ENCODE measurements at places on chromosomes 1 and 21.

DNA sequence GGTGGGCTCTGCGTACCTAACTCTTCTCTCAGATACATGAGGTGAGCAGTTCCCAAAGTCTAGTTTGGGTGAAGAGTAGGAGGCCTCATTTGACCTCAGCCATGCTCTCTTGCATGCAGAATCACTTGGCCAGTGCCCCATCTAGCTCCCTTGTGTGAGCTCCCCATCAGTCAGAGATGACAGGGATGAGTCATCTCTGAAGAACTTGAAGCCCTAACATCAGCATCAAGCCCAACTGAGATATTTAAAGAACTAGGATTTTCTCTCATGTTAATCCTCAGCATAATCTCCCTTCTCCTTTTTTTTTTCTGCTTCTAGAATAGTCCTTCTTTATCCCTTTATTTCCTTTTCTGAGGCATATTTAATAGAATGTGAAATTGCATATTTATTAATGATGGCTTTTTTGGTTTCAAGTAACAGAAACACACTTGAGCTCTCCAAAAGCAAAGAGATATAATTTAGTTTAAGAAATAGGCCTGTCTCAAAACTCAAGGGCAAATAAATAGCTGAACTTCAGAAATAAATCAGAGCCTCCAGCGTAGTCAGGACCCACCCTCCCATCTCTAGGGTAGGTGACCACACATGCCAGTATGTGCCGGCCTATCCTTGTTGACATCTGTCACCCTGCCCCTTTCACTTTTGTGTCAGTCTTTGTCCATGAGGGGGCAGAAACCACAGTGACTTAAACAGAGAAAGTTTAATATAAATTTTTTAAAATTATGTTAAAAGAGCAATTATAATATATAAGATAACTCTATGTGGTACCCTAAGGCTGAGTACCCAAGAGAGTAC is 112.3 kb downstream of the TSEN15 start:
- DNase-seq: no peak

- no peak for DNase-seq
Observed at GRCh38 chr1:44894591-44894990, 51.5 kb upstream of the PTCH2 start.

DNA sequence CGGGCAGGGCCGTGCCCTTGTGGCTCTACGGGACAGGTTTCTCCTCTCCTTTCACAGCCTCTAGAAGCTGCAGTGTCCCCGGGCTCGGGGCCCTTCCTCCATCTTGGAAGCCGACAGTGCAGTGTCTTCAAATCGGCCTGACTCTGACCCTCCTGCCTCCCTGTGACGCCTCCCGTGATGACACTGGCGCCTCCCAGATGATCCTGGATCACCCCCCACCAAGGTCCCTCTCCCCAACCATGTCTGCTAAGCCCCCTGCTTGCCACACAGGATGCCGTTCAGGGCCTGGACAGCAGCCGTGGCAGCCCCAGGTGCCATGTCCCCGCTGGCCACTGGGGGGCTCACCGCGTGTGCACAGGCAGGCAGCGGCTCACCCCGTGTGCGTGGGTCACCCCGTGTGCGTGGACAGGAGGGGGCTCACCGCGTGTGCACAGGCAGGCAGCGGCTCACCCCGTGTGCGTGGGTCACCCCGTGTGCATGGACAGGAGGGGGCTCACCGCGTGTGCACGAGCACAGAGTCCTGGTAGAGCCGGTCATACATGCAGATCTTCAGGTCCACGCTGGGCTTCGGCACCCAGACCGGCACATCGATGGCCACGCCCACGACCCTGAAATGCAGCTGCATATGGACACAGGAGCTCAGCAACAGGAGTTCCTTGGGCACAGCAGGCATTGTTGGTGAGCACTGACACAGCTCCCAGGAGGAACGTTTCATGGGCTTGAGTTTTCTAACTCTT is 24.9 kb upstream of the TMEM52 start:
- peak; percentile 39 for DNase-seq

- no peak for DNase-seq
Observed at GRCh38 chr1:116853680-116854402, 55.9 kb upstream of the PTGFRN start.

GRCh38 chr1:12148160-12148957 is 18.4 kb upstream of the TNFRSF1B start:
- no peak for DNase-seq

GRCh38 chr21:44397431-44398031 is 44.1 kb downstream of the TRPM2 start:
- no peak for DNase-seq

GRCh38 chr1:27574001-27574781 is 29.8 kb downstream of the AHDC1 start:
- DNase-seq: no peak

GRCh38 chr1:61446531-61446991 is 278.4 kb downstream of the TM2D1 start:
- no peak for DNase-seq

DNA sequence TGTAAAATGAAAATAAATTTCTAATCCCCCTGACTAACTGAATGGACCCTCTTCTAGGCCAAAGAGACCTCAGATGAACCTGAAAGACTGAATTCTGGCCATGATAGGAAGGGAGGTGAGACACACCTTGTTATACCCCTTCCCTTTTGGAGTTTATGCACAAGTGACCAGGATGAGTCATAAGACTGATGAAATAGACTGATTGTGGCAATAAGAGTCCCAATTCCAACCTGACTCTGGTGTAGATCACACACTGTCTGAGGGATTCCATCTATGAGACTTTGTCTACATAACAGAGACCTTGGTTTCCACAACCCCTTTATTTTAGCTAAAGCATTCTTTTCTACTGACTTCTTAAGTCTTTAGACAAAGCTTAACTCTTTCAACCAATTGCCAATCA is 13.5 kb upstream of the OR2G2 start:
- DNase-seq: no peak

DNA sequence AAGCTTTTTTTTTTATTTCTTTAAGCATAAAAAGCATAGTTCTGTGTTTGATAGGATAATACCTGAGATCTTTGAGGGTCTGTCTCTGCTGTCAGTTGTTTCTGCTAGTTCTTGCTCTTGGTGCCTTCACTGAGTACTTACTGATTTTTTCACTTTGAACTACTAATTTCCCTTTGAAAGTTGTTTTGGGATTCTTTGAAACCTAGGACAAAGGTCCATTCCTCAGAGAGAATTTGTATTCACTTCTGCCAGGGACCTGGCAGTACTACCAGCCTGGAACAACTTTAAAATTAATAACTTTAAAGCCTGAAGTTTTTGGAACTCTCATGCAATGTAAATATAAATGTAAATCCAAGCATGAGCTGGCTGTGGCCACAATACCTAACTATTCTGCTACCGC is 190.1 kb downstream of the TM2D1 start:
- DNase-seq: no peak

GRCh38 chr1:75616436-75617433 is 5.8 kb upstream of the SLC44A5 start:
- no peak for DNase-seq

GRCh38 chr1:172139196-172139595 is 281.3 kb upstream of the C1orf105 start:
- DNase-seq: no peak

DNA sequence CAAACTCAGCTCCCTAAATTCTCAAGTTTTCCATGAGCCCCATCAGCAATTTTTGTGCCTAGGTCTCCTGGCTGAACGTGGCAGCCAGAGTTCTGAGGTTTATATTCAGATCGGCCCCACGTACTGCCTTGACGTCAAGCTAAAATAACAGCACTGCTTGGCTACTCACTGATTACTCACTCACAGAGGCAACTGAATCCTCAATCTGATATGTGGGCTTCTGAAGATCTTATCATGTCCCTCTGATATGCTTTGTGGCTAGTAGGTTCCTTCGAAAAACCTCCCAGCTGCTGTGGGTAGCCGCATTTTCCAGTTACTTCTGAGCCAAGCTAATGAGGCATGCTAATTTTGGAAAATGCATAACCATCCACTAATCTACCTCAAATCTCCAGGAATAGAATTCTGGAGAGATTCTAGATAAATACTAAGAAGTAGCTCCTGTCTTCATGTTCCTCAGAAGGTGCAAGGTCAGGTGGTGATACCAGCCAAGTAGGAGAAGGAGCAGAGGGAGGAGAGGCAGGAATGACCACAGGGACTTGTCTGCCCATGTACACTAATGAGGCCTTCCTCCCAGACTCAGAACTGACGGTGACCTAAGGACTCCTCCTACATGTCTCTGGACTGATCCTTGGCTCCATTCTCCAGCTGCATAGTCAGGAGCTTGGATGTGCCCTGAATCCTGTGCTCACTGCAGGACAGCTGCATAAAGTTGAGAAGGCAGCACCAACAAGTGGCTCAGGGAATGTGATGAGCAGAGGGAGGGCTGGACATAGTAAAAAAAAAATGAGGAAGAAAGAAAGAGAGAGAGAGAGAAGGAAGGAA is 263.7 kb downstream of the TNR start:
- no peak for DNase-seq

DNA sequence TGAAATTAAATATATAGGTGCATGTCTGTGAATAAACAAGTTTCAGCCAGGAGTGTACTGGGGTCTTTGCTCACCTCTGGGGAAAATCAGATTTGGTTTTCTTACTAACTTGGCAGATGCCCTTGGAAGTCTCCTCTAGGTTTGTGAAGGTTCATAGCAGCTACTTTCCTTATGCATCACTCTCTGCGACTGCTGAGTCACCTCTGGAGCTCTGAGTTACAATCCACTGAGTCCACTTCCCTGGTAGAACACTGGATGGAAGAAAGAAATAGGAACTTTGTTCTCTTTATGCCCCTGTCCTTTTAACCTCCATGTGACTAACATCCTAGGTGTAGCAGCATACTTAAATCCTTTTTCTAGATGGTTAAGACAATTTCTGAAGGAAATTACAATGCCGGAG is 4.4 kb upstream of the FASLG start:
- no peak for DNase-seq

- DNase-seq: no peak
Observed at GRCh38 chr21:25857308-25858074, 122.7 kb downstream of the GABPA start.

GRCh38 chr1:43450251-43450941 is 3.3 kb downstream of the HYI start:
- no peak for DNase-seq

GRCh38 chr1:8782001-8782620 is 35.3 kb downstream of the RERE start:
- DNase-seq: no peak

GRCh38 chr1:91699339-91699974 is 186.5 kb downstream of the TGFBR3 start:
- DNase-seq: no peak

DNA sequence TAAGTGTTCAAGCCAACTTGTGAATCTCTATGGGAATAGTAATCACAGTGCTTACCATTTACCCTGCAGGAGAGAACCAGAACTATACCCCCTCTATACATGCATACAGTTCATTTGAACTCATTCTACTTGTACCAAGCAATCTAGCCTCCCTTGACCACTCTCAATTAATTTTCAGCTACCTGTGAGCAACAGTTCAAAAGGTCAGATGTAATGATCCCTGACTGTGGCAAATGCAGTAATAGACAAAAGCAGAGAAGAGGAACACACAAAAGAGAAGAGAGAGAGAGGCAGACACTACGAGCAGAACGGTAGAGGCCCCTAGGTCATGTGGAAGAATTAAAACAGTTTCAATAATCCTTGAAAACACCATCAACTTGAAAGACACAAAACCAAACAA is 52.8 kb downstream of the FMO4 start:
- DNase-seq: no peak

DNA sequence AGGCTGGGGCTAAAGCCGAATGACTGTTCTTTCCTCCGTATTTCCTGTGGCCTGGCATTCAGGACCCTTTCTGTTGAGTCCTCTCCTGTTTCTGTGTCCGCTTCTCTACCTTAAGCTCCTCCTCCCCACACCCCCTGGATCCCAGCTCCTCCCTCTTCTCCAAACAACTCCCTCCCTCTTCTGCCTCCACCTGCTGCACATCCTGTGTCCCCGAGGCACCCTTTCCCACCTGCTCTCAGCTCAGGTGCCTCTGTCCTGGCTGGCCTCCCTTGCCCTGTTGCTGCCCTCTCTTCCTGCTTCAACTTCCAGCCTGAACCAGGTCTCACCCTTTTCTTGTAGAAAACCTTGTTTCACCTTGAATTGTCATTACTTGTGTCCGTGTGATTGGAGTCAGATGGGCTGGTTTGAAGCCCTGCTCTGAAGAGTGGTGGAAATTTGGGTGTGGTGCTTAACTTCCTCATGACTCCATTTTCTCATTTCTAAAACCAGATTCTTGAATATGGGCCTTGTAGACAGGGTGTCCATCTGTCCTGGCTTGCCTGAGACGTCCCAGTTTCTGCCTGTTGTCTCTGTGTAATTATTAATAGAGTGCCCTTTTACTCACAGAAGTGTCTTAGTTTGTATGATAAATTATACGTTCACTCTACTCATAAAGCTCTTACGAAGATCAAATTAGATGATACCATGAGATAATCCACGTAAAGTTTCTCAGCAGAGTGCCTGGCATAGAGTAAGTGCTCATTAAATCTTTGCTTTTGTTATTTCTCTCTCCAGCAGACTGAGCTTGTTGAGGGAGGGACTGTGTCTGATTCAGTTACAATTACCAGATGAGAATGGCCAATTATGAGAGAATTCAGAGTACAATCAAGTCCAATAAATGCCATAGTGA is 58.9 kb upstream of the TRABD2B start:
- DNase-seq: no peak

GRCh38 chr1:20704390-20705202 is 13.2 kb downstream of the KIF17 start:
- no peak for DNase-seq

- DNase-seq: no peak
Observed at GRCh38 chr1:73097917-73098316, 815.6 kb upstream of the NEGR1 start.

DNA sequence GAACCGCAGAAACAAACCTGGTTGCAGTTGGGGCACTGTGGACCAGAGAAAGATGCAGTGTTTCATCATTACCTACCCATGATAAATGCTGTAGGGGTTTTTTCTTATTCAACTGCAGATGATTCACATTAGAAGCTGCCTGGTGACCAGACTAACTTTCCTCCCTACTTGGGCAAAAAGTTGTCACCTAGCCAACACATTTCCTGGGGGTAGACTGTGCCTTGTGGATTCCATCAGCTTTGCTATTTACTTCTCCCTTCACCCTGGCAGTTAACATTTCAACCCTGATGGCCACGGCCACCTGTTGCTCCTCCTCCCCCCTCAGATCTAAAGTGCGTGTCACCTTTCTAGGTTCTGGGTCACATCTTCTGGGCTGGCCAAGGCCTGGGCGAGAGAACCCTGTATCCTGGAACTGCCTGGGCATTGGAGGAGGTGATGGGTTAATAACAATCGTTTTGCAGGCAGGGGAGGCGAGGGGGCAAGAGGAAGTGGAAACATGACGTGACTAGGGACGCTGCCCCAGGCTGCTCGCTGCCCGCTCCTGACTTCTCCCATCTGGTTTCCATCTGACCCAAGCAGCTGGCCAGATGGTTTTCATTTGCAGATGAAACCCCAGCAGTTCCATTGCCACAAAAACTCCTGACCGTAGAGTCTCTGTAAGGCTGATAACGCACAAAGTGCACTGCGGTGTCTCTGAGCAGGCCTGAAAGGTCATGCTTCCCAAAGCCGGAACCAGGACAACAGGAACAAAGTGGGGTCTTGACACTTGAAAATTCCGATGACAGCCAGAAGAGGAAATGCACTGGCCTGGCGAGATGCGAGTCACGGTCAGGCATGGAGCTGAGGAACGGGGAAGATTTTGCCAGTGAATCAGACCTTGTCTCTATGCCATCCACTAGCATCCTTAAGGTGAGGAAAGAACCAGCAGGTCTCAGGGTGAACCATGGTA is 36.6 kb downstream of the CAPZB start:
- DNase-seq: no peak

GRCh38 chr1:224923726-224924125 is 5.7 kb upstream of the DNAH14 start:
- DNase-seq: no peak

Data from stimulated activated CD8-positive, alpha-beta memory T cell treated with anti-CD3 and anti-CD28 coated beads, Interleukin-2, amount 100 ng/mL, for 1 hour (primary cell).